ENCODE measurements at places on chromosomes 4 and X.

DNA sequence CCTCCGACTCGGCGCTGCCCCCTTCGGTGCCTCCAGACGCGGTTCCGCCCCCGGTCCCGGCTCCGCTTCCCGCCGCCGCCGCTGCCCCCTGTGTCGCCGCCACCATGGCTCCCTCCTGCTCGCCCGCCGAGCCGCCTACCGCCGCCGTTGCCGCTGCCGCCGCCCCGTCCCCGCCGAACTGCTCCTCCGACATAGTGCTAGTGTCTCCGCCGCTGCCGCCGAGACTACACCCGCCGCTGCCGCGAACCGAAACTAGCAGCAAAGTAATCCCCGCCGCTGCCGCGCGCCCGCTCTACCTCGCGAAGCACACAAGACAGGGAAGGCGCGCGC, 340 bp downstream of the HNRNPD start:
- no peak for DNase-seq
- H3K36me3 ChIP-seq = peaks cover 7% of the 10 kb centered on the region
- peak overlapping the region; percentile 98 for H3K27ac ChIP-seq
- no peaks in the 10 kb centered on the region for H3K27me3 ChIP-seq
- H3K4me3 ChIP-seq = peak overlapping the region; percentile 86

DNA sequence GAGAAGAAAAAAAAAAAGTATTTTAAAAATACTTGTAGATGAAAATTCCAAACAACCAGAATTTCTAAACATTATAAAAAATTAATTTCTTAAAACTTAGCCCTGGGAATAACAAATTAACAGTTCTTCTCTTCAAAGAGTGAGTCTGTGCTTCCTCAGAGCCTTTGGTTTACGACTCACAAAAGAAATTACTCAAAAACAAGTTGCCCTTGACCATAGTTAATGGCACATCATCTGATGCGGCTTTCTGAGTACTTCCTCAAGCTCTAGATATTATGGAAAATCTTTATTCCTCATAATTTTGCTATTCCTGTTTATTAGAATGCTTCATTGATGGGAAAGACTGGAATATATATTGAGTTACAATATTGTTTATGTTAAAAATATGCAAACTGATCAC, 23.7 kb downstream of the TAPT1 start:
- no peak overlapping the region for H3K4me3 ChIP-seq
- H3K27me3 ChIP-seq = no peaks in the 10 kb centered on the region
- DNase-seq = no peak
- peaks cover 6% of the 10 kb centered on the region for H3K4me1 ChIP-seq

DNA sequence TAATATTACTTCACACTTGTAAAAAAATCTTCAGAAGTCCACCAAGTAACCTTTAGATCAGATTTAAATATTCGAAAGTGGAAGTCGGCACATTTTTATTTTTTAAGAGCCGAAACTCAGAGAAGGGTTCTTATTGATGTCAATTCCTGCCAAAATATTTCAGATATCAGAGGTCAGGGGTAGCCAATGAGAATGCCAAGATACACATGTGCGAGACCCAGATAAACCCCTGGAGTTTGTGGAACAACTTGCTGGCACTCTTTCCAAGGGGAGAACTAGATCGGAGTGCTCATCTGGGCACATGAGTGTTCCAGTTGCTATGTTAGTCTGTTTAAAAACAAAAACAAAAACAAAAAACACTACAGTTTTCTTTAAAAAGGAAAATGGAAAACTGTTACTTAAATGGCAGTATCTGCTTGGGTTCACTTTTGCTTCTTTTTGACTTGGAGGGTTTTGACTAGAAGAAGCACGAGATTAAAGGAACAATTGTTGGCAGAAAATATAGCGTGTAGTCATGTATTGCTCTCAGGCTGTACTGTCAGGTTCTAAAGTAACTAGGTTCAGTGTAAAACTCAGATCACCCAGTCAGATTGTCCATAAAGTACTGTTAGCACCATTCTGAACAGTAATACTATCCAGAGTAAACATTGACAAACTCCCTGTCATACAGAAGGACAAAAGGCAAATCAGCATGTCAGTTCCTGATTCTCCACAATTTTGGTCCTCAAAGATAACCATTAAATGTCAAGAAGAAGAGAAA, 188.0 kb upstream of the PACRGL start:
- H3K4me1 ChIP-seq = no peaks in the 10 kb centered on the region
- no peaks in the 10 kb centered on the region for H3K36me3 ChIP-seq
- no peaks in the 10 kb centered on the region for H3K27me3 ChIP-seq
- H3K27ac ChIP-seq = no peak overlapping the region
- H3K4me3 ChIP-seq = no peak overlapping the region

DNA sequence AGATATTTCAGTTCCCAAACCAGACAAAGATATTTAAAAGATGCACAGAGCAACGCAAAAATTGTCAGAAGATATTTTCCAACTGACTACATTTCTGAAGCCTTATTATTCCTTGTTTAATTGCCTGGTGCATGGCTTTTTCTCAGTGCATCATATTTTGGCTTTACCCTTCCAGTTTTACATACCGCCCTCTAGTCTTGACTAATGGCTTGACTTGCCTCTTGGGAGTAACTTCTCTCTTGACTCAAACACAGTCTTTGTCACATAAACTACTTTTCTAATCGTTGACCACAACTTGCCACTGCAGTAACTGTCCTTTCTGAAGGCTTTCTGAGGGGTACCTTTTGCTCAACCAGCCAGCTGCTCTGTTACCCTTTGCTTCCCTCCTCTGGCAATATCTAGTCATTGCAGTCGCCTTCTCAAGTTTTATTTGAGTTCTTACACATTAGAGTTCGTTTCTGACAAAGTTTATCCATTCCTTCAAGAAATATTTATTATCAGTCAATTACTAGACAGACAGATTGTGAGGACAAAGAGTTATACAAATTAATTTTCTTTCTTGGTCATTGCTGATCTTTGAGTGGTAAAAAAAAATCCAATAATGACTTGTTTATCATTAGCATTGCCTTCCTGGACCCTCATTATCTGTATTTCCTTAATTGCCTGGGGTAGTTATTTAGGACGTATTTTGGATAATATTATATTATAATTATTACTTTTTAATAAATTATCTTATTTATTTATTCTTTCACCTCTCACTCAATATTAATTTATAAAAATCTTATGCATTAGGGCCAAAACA, 506.9 kb upstream of the PCDH10 start:
- H3K27me3 ChIP-seq = no peaks in the 10 kb centered on the region
- no peaks in the 10 kb centered on the region for H3K36me3 ChIP-seq
- H3K4me3 ChIP-seq = no peak overlapping the region
- no peak overlapping the region for H3K27ac ChIP-seq
- no peaks in the 10 kb centered on the region for H3K4me1 ChIP-seq
- DNase-seq = peak; percentile 3

- no peaks in the 10 kb centered on the region for H3K36me3 ChIP-seq
- H3K27me3 ChIP-seq = no peaks in the 10 kb centered on the region
- H3K4me3 ChIP-seq = no peak overlapping the region
- no peaks in the 10 kb centered on the region for H3K4me1 ChIP-seq
Measured at GRCh38 chr4:20641976-20642375, 58.3 kb upstream of the PACRGL start.

- DNase-seq = no peak
- H3K36me3 ChIP-seq = peaks cover 4% of the 10 kb centered on the region
- no peak overlapping the region for H3K4me3 ChIP-seq
- no peaks in the 10 kb centered on the region for H3K4me1 ChIP-seq
- no peak overlapping the region for H3K27ac ChIP-seq
Measured at GRCh38 chr4:169583563-169583962, 28.8 kb downstream of the NEK1 start.

DNA sequence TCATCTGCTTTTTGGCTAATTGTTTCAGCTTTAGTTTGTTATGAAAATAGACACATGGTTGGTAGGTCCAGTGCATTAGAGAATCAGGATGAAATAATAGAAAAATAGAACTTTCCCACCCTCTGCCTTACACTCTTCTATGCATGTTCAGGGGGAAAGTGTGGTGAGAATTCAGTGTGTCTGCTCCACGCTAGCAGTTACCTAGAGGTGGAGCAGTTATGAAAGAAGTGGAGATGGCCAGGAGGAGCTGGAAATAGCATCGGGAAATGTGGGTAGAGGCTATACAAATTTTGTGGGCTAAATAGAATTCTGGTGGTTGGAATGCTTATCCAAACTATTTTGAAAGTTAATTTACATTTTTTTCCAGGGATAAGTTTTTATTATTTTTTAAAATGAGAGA, 91.4 kb upstream of the MAD2L1 start:
- DNase-seq = no peak
- H3K36me3 ChIP-seq = no peaks in the 10 kb centered on the region
- no peaks in the 10 kb centered on the region for H3K4me1 ChIP-seq
- no peak overlapping the region for H3K4me3 ChIP-seq
- H3K27me3 ChIP-seq = no peaks in the 10 kb centered on the region

- H3K27me3 ChIP-seq = no peaks in the 10 kb centered on the region
- H3K4me1 ChIP-seq = peaks cover 3% of the 10 kb centered on the region
- H3K4me3 ChIP-seq = peak within 1 kb of the TSS; percentile 67
- H3K36me3 ChIP-seq = no peaks in the 10 kb centered on the region
Measured at GRCh38 chr4:122826553-122827257, at the start of gene FGF2. Gene FGF2 (plus strand): TSS chr4:122826831. CDS start chr4:122827175, 344 bp downstream.

- no peak for DNase-seq
- no peaks in the 10 kb centered on the region for H3K27me3 ChIP-seq
Measured at GRCh38 chrX:141936080-141936479, 32.4 kb downstream of the MAGEC1 start.

DNA sequence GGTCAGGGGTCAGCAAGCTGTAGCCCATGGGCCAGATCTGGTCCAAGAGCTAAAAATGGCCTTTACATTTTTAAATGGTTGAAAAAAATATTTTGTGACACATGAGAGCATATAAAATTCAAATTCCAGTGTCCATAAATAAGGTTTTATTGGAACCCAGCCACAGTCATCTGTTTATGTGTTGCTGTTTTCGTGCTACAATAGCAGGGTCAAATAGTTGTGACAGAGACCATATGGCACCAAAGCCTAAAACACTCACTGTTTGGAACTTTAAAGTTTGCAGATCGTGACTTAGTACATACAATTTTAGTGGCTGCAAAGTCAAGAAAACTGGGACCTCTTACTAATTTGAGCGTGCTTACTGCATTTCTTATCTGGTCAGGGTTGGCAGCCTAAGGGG, 29.2 kb downstream of the LAMP2 start:
- H3K4me3 ChIP-seq = no peak overlapping the region
- H3K27me3 ChIP-seq = no peaks in the 10 kb centered on the region
- H3K27ac ChIP-seq = no peak overlapping the region
- no peaks in the 10 kb centered on the region for H3K36me3 ChIP-seq
- DNase-seq = no peak
- H3K4me1 ChIP-seq = no peaks in the 10 kb centered on the region

DNA sequence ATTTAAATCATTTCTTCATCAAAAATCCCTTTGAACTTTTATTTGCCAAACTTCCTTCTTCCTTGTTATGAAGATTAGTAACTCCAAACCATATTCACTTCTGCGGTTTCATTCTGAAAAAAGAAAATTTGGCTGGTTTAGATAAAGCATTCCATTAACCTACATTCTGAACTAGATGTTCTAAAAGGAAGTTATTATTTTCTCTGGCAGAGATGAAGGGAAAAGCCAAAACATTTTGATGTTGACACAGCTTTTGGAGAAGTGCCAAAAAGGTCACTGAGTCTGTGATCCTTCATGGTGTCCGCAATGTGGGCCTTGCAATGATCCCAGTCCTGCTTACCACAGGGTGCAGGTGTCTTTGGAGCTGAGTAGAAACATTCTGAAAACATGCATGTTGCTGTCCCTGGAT, 36.0 kb downstream of the CXCL8 start:
- no peaks in the 10 kb centered on the region for H3K36me3 ChIP-seq
- DNase-seq = no peak
- H3K4me1 ChIP-seq = no peaks in the 10 kb centered on the region
- H3K4me3 ChIP-seq = no peak overlapping the region

- no peak overlapping the region for H3K27ac ChIP-seq
- no peak overlapping the region for H3K4me3 ChIP-seq
- no peaks in the 10 kb centered on the region for H3K4me1 ChIP-seq
Measured at GRCh38 chr4:89765966-89766365, 71.0 kb downstream of the SNCA start.

- H3K4me3 ChIP-seq = no peak overlapping the region
- H3K27me3 ChIP-seq = no peaks in the 10 kb centered on the region
- peaks cover 4% of the 10 kb centered on the region for H3K4me1 ChIP-seq
- no peak overlapping the region for H3K27ac ChIP-seq
- DNase-seq = no peak
Measured at GRCh38 chr4:169229571-169230028, 41.2 kb downstream of the SH3RF1 start.

DNA sequence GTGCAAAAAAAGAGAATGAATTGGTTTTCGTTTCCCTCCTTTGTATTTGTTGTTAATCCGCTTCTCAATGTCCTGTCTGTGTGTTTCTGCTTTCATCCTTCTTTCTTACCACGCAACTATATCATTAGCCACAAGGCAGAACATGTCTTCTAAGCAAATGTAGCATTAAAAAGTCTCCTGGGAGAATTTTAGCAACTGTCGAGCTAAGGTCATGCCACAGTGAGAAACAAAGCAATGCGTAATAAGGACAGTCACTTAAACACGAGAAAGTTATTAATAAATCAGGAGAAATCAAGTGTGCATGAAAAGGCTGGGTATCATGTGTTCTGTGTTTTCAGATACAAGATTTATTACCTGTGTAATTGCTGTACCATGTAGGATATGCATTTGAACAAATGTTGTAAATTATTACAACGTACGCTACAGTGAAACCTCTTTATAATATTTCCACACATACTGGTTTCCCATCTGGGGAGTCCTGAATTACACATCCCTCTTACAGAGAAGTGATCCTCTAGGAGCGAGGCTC, 890.8 kb downstream of the TRIML1 start:
- H3K4me1 ChIP-seq = no peaks in the 10 kb centered on the region
- H3K4me3 ChIP-seq = no peak overlapping the region
- no peaks in the 10 kb centered on the region for H3K27me3 ChIP-seq
- no peak overlapping the region for H3K27ac ChIP-seq

GRCh38 chrX:134631426-134632346, 26.6 kb downstream of the PLAC1 start:
- no peaks in the 10 kb centered on the region for H3K36me3 ChIP-seq
- H3K4me3 ChIP-seq = no peak overlapping the region
- no peak overlapping the region for H3K27ac ChIP-seq

GRCh38 chr4:38857354-38858096, 908 bp upstream of the TLR6 start:
- H3K4me1 ChIP-seq = peaks cover 14% of the 10 kb centered on the region
- peak; percentile 82 for DNase-seq
- H3K36me3 ChIP-seq = no peaks in the 10 kb centered on the region
- H3K4me3 ChIP-seq = no peak overlapping the region
- no peaks in the 10 kb centered on the region for H3K27me3 ChIP-seq

GRCh38 chr4:17580969-17581368, 4.0 kb downstream of the LAP3 start:
- H3K27ac ChIP-seq = no peak overlapping the region
- peaks cover 4% of the 10 kb centered on the region for H3K4me1 ChIP-seq
- no peaks in the 10 kb centered on the region for H3K27me3 ChIP-seq
- peaks cover 27% of the 10 kb centered on the region for H3K36me3 ChIP-seq

GRCh38 chr4:57077550-57078343, 32.4 kb downstream of the IGFBP7 start:
- no peaks in the 10 kb centered on the region for H3K27me3 ChIP-seq
- H3K27ac ChIP-seq = no peak overlapping the region
- no peak for DNase-seq

GRCh38 chr4:121455285-121455684, 74.5 kb upstream of the QRFPR start:
- H3K4me3 ChIP-seq = no peak overlapping the region
- H3K27ac ChIP-seq = no peak overlapping the region
- no peaks in the 10 kb centered on the region for H3K27me3 ChIP-seq
- DNase-seq = no peak
- no peaks in the 10 kb centered on the region for H3K4me1 ChIP-seq

- H3K4me1 ChIP-seq = no peaks in the 10 kb centered on the region
- H3K27me3 ChIP-seq = no peaks in the 10 kb centered on the region
- no peak for DNase-seq
- no peaks in the 10 kb centered on the region for H3K36me3 ChIP-seq
Measured at GRCh38 chr4:109154424-109154823, 148.0 kb downstream of the COL25A1 start.

GRCh38 chrX:19626230-19626629, 110.9 kb upstream of the MAP3K15 start:
- peaks cover 3% of the 10 kb centered on the region for H3K36me3 ChIP-seq
- no peaks in the 10 kb centered on the region for H3K27me3 ChIP-seq
- no peak overlapping the region for H3K4me3 ChIP-seq
